ENCODE measurements at places on chromosomes 6 and 20.
A peak's percentile ranks its signal among the peaks of the same experiment; 100 is the strongest.

DNA sequence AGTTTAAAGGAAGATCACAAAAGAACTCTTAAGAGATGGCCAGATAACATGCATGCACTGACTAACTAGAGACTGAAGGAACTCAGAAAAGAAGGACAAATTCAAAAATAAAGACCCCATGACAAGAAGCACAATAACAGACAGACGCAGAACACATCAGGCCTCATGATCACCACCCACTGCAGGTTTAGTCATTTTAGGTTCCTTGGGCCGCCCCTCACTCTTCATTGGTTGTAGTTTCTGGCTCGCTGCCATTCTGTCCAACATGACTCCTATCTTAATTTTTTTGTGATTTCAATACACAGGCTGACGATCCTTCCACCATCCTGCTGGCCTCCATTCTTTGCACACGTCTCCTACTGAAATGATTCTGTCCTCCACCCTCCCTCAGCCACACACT, 21.6 kb downstream of the STX7 start:
- DNase-seq, result peak; percentile 73

- DNase-seq, result peak; percentile 72
These were observed 814 bp upstream of the HSP90AB1 start for GRCh38 chr6:44245912-44246662.

DNA sequence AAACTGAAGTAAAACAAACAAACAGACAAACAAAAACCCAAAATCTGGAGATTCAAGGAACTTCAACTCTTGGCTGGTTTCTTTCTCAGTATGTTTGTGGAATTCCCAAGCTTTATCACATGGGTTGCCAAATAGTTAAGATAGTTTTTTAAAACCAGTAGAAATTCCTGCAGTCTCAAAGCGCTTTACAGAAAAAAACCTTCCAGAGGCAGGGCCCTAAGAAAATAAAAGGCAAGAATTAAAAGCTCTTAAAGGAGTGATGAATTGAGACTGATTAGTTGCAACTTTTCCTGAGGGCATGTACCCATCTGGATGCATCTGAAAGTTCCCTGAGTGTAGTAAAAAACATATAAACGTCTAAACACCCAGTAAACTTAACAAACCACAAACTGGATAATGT, 25.9 kb upstream of the PTCHD4 start:
- no peak for DNase-seq

- DNase-seq, result no peak
These were observed 102.6 kb downstream of the TULP4 start for GRCh38 chr6:158414851-158415262.

DNA sequence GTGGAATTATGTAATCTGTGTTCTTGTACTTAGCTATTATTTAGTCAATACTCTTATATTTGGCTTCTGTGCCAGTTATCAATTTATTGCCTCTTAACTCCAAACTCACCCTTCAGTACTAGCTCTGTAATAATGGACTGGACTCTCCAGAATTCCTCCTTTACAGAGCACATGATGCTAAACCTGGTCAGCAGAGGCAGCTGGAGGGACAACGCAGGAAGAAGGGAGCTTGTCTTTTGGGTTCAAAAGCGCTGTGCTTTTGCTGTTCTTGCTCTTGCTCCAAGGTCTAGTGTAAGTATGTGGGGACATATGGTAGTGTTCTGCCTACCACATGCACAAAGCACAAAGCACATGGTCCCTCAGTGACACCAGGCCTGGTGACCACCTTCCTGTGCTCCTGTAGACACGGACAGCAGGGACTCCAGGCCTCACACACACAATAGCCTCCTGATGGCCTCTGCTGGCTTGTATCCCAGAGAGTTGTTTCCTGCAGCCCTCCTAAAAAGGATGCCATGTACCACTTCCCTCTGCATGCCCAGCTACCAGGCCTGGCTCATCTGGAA, 46.1 kb downstream of the CHD6 start:
- DNase-seq, result no peak

DNA sequence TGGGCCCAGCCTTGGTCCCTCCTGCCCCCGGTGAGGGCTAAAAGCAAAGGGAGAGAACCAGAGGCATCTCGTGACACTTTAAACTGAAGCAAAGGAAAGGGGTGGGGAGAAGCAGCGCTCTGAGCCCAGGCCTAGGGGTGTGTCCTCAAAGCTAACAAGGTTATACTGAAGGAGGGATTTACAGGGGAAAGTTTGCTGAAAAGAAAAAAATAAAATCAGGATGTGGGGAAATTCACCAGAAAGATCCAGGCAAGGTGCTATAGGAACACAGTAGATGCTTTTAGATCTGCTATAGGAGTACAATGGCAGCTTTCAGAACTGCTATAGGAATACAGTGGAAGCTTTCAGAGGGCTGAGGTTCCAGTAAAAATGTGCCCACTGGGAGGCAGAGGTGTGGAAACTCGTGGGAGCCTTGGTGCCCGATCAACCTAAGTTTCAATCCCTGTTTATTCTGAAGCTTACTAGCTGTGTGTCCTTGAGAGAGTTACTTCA, at the start of gene COL9A1:
Gene COL9A1, minus strand, starts transcription at position 51 of the 492 bp plus-strand sequence. CDS start 160 bp downstream, outside the sequence.
- DNase-seq, result no peak

- DNase-seq, result no peak
These were observed 6.7 kb downstream of the PCK1 start for GRCh38 chr20:57567471-57568079.

- no peak for DNase-seq
These were observed 74.0 kb upstream of the MYL9 start for GRCh38 chr20:36467076-36467999.

DNA sequence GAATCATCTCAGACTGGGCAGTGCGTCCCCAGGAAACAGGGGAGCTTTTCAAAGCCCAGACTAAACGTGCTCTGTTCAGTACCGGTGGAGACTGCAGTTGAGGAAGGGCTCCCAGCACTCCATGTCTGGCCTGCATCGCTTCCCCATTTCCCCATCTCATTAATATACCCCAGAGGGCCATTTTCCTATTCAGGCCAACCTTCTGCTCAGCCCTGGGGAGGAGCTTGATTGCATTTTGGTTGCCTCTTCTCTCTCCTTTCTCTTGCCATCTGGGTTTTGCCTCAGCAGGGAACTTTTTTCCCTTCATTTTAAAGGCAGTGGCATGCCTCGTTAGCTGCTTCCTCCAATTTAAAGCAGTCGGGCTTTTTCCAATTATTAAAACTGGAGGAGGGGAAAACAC, 394.3 kb upstream of the SOX4 start:
- no peak for DNase-seq

- no peak for DNase-seq
These were observed 17.2 kb upstream of the FAM50B start for GRCh38 chr6:3831761-3832530.

- DNase-seq, result no peak
These were observed 114.4 kb downstream of the FOXC1 start for GRCh38 chr6:1724124-1724523.

- DNase-seq, result no peak
These were observed 11.4 kb downstream of the CAPN11 start for GRCh38 chr6:44169886-44170570.

- no peak for DNase-seq
These were observed 24.6 kb upstream of the PPP1R14C start for GRCh38 chr6:150118203-150118602.

- peak; percentile 21 for DNase-seq
These were observed 63.9 kb downstream of the FHL5 start for GRCh38 chr6:96626759-96627364.

- DNase-seq, result no peak
These were observed 100.6 kb downstream of the MAP3K4 start for GRCh38 chr6:161091972-161092701.

GRCh38 chr6:85016726-85017125, 252.3 kb upstream of the TBX18 start:
- DNase-seq, result no peak

- no peak for DNase-seq
These were observed 143.4 kb upstream of the SOX4 start for GRCh38 chr6:21450149-21450548.

DNA sequence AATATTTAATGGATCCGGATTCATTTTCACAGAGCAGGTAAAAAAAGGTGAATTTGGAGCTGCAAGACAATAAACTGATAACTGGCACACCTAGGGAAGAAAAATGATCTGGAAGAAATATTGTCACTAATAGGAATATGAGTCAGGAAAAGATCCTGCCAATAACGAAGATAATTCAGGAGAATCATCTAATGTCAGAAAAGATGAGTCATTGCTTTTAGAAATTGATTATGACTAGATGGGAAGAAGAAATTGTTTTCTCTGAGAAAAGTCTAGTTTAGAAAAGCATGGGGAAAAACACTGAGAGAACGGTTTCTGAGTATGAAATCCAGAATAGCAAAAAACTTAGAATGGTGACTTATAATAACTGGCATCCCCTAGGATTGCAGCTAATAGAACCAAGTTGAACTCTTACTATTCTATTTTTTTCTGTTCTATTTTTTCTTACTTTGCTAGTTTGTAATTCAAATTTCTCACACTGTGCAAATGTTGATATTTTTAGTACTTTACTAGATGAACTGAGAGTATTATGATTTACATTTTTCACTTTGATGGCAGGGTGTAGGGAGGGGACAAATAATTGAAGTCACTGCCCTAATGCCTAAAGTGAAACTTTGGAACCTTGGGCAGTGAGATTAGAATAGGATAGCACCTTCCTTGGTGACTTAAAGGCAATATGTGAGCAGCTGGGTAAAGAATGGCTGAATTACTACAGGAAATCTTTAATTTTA, 38.2 kb upstream of the SUPT3H start:
- no peak for DNase-seq

- no peak for DNase-seq
These were observed 49.6 kb downstream of the ZMYND8 start for GRCh38 chr20:47306755-47307370.

GRCh38 chr20:53215166-53215565, 243.0 kb downstream of the TSHZ2 start:
- DNase-seq, result no peak

- no peak for DNase-seq
These were observed 10.4 kb upstream of the GUCA1A start for GRCh38 chr6:42162812-42163211.

DNA sequence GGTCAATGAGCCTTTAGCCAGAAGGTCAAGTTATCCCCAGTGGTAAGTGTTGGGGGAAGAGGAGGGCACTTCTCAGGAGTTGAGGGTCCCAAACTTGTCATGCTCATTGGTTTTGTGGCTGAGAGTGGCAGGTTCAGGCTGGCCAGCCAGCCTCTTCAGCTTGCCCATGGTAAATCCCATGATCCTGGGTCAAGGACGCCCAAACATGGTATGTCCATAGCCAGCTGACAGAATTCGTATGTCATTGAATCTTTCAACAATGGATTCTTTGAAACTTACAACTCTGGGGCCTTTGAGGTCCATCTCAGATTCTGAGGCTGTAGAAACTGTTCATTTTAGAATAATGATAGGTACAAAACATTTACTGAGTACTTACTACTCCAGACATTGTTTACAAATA, 36.1 kb upstream of the RSPO4 start:
- DNase-seq, result no peak

DNA sequence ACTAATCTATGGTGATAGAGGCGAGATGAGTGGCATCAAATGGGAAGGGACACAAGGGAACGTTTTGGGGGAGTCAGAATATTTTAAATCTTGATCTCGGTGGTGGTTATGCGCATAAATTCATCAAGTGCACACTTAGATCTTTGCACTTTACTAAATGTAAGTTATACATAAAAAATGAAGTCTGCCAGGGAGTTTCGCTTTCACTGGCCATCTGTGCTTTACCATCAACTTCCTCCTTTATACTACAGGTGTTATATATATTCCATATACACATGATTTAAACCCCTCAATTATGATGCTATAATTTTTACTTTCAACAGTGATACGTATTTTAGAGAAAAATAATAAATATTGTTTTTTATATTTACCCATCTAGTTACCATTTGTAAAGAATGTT, 97.6 kb upstream of the AKIRIN2 start:
- DNase-seq, result no peak

- peak; percentile 39 for DNase-seq
These were observed 29.5 kb downstream of the SLCO4A1 start for GRCh38 chr20:62671765-62672164.

- DNase-seq, result no peak
These were observed 337.0 kb downstream of the RNGTT start for GRCh38 chr6:88626460-88626859.

DNA sequence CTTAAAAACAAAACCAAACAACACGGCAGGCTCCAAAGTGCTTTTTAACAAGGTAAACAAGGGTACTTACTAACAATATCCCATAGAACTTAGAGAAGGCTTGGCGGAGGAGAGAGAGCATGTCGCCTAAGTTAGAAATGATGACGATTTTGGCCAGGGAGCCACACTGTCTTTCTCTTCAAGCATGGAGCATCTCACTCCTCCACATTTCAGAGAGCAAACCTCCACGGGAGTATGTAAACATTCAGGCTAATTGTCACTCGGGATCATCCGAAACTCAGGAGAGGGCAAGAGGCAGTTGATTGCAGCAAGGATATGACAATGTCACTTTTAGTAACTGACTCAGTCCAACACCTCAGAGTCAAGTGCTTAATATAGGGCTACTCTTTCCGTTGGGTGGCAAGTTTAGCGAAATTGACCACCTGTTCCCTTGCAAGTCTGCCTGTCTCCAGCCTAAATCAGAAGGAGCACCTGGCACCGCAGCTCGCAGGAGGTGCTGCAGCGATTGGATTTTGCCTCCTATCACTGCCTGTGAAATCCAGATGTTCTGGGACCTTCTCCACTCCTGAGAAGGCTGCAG, 65.8 kb upstream of the RPS6KA2 start:
- no peak for DNase-seq

- DNase-seq, result no peak
These were observed 447.5 kb upstream of the HSF2 start for GRCh38 chr6:121951918-121952379.

GRCh38 chr6:30112402-30112994, 392 bp downstream of the TRIM31 start:
- peak; percentile 83 for DNase-seq

GRCh38 chr20:24772667-24773066, 176.4 kb upstream of the CST7 start:
- no peak for DNase-seq

Data from inflammatory macrophage treated with lipopolysaccharide for 1 hour (primary cell).